ENCODE measurements at places on chromosomes 1 and 21.

DNA sequence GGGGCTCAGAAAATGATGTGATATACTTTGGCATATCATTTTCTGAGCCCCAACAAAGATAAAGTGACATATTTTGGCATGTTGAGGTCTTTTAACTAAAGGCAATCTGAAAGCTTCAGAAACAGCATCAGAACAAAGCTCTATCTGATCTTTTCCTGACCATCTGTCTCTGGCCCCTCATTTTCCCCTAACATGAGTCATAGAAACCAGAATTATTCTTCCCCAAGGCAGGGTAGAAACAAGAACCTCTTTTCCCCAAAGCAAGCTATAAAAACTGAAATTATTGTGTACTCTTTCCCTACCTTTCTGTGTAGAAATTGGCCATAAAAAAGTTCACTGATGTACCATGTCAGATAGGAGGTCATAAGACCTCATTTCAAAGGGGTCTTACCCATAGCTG, 48.7 kb upstream of the PLA2G4A start:
- no peak for DNase-seq

DNA sequence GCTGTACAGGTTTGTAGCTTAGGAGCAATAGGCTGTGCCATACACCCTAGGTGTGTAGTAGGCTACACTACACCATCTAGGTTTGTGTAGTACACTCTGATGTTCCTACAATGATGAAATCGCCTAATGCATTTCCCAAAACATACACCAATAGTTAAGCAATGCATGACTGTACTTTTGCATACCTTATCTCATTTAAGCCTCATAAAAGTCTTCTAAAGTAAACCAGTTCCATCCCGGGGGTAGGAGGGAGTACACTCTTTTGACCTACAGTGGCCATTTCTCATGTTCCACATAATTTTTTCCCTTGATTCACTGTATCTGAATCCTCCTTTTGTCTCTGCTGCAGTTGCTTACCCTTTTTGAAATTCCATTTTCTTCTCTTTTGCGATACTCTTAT, 12.2 kb downstream of the TRMT13 start:
- no peak for DNase-seq

- peak; percentile 26 for DNase-seq
Measured at GRCh38 chr1:109796484-109797302, 33.0 kb upstream of the EPS8L3 start.

GRCh38 chr1:155392898-155393411, 72.3 kb downstream of the RUSC1 start:
- no peak for DNase-seq

- DNase-seq: no peak
Measured at GRCh38 chr1:96074422-96074821, 647.2 kb upstream of the PTBP2 start.

DNA sequence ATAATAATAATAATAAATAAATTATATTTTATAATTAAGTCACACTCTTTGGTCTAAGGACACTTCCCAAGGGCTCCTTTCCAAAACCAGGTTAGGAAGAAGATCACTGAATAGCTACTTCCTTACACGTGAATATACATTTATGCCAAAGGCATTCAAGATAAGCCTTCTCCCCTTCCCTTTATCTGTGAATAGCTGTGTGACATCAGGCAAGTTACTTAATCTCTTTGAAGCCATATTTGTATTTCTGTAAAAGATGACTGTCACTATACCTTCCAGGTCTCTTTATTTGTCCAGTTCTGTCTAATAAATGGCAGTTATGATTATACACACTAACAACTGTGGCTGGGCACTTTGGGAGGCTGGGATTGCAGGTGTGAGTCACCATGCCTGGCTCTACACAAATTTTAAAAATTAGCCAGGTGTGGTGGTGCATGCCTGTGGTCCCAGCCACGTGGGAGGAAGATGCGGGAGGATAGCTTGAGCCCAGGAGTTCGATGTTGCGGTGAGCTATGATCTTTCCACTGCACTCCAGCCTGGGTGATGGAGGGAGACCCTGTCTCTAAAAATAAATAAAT, 5.5 kb upstream of the RNF11 start:
- DNase-seq: no peak
